RWPE2 (cell line): ENCODE measurements at places on chromosomes 12 and 14.

DNA sequence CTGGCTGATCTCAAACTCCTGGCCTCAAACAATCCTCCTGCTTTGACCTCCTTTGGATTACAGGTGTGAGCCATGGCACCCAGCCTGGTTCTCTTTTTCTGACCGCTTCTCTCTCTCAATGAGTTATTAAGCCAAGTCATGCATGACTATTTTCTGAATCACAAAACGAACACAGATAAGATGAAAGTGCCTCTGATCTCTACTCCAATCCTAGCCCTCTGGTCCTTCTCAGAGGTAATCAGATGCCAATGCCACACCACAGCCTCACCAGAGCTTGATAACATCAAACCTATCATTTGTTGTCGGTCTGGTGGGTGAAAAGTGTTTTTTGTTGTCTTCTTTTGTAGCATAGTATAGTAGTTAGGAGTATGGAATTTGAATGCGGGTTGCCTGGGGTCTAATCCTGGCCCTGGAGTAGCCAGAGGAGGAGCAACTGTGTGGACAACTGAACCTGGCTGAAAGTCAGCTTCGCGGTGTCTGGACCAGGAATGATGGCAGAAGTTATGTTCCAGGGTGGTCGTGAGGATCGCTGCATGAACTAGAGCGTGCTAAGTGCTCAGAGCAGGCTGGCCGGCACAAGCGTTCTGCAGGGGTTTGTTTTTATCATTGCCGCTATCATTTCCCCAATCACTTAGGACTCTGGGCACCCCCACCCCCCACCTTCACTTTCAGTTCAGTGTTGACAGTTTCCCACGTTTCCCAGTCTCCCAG, 77.9 kb downstream of the SPRING1 start:
- no peak for DNase-seq

GRCh38 chr14:104037903-104038302, 47.6 kb upstream of the ASPG start:
- DNase-seq: no peak

DNA sequence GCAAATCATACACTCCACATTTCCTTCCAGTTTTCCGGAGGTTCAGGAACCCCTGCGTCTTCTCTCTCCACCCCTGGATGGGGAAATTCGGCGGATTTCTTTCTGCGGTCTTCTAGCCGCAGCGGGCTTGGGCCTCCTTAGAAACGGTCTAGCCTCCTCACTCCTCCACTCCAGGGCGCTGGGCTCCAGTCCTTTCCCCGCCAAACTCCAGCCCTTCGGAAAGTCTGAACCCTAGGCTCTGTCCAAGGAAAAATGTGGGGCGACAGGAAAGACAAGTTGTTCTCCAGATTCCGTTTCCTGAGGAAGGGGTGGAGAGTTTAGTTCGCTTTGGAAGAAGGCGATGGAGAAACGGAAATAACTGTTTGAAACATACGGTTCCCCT, 1.4 kb upstream of the HOXC10 start:
- no peak for DNase-seq

GRCh38 chr14:81247271-81247766, 26.6 kb upstream of the GTF2A1 start:
- peak; percentile 71 for DNase-seq

DNA sequence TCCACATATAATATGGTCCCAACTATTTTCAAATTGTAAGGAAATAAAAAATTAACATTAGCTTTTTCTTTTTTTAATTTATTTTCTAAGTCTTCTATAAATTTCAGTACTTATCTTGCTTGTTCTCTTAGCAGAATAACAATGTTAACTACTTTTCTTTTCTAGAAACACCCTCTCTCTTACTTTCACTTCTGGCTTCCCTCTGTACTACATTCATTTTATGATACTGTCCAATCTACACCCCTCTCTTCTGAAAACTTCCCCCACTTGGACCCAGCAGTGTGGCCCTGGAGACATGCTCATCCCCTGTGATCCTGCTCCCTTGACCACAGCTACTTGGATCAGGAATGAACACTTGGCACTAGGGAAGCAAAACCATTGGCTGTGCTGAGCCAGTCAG, 15.7 kb downstream of the SGPP1 start:
- no peak for DNase-seq

- no peak for DNase-seq
Measured at GRCh38 chr12:110906083-110906482, 14.3 kb downstream of the MYL2 start.
